ENCODE measurements at places on chromosomes 3 and 15.

GRCh38 chr3:188583341-188584161 is 429.6 kb downstream of the LPP start:
- no peak for DNase-seq

- peak; percentile 18 for DNase-seq
Observed at GRCh38 chr3:68142441-68142840, 488.0 kb upstream of the SUCLG2 start.

DNA sequence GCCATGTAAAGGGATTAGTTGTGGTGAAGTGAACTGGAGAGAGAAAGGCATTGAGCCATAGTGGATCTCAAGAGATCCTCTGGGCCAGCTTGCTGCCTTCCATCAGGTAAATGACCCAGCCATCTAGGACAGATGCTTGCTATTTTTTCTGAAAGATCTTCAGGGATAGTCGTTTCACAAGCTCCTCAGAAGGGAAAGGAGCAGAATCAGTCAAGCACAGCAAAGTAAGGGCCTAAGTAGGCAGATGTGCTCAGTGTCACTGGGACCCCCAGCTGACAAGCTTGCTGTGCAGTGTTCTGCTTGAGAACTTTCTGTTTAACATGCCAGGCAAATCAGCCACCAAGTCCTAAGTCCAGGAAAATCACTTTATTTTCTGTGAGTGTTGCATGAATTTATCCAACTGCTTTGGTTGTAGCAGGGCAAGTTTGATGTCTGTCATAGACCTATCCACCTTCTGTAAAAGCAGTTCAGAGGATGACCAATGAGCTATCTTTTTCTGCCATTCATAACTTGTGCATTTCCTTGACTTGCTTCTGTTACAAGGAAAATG is 319.8 kb downstream of the IL5RA start:
- DNase-seq, result no peak

DNA sequence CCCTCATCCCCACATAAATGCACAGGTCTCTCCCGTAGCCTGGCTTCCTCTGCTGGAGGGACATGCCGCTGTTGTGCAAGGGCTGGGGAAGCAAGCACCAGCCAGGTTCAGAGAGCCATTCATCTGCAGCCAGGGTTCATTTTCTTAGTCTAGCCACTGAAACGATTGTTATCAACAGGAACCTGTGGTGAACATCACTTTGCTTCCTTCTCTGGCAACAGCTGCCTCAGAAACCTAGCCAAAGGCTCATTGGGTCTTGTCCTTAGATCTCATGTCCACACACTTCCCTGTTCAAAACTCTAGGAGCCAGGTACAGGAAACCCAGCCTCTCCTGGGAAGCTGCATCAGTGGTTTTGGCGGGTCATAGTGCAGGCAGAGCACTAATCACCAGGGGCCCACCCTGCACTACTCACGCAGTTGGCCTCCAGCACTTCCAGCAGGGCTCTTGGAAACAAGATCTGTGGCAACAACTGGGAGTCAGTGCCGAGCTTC is 47.0 kb downstream of the OXNAD1 start:
- DNase-seq, result no peak

GRCh38 chr15:73994413-73994883 is at the start of gene PML:
TSS of gene PML (plus strand) at chr15:73994716. CDS start at chr15:73994813, 97 bp downstream.
- peak; percentile 95 for DNase-seq

DNA sequence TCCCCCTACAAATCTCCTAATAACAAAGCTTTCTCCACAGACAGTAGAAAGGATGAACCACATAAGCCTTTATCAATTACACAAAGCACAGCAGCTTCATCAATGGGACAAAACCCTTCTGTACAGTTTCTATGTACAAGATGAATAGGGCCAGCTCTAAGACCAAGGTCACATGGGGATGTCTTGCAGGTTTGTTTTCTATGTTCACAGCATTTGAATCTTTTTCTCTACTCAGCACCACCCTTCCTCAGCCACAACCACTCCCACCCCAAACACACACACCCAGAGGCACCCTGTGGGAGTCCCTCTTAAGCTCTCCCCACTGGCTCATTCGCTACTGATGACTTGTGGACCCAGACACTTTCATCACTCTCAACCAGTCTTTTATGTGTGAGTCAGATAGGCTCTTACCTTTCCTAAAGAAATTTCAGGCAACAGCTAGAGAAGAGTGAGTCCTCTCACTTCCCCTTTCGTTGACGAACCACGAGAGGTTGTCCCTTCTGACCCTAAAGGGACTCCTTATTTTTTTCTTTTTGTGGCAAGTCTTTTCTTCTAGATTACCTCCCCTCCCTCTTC is 57.9 kb downstream of the ARHGAP31 start:
- DNase-seq, result no peak

- no peak for DNase-seq
Observed at GRCh38 chr15:73081321-73081958, 29.2 kb downstream of the NEO1 start.

GRCh38 chr3:21055015-21055414 is 696.0 kb downstream of the ZNF385D start:
- no peak for DNase-seq

- DNase-seq, result no peak
Observed at GRCh38 chr15:79994615-79995014, 23.6 kb upstream of the BCL2A1 start.

GRCh38 chr15:43194795-43195194 is 9.6 kb downstream of the CCNDBP1 start:
- no peak for DNase-seq

DNA sequence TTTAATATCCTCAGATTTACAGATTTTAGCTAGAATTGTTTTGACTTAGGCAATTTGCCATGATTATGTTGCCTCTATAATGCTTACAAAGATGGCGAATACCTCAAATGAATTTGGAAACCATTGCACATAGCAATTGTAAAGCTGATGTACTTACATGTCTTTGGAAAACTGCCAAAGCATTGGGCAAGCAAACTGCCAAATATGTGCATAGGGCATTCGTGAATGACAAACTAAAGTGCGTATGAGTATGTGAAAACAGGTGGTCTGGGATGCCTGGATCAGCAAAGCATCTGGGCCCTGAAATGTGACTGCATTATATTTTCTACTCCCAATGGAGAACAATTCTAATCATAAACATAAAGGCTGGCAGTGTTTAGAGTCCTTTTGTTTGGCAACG is 445.3 kb upstream of the ROBO1 start:
- DNase-seq, result no peak

GRCh38 chr3:84442533-84442932 is 516.3 kb upstream of the CADM2 start:
- no peak for DNase-seq

GRCh38 chr3:56829533-56829932 is 27.8 kb upstream of the ARHGEF3 start:
- DNase-seq, result no peak

DNA sequence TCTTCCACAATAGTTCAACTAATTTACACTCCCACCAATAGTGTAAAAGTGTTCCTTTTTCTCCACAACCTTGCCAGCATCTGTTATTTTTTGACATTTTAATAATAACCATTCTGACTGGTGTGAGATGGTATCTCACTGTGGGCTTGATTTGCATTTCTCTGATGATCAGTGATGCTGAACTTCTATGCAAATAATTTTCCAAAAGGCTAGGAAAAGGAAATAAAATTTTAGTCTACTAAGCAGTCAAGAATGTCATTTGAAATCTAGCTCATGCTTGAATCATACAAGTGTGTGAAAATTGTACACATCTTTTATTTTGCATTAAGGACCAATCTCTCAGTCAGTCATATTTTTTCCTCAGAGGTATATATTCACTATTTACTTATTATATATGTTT is 101.7 kb upstream of the UBP1 start:
- no peak for DNase-seq

- DNase-seq, result no peak
Observed at GRCh38 chr3:153087595-153088566, 74.1 kb upstream of the RAP2B start.

- DNase-seq, result no peak
Observed at GRCh38 chr3:107346564-107346963, 30.7 kb upstream of the CCDC54 start.

GRCh38 chr15:98835876-98836275 is 171.7 kb downstream of the PGPEP1L start:
- no peak for DNase-seq

GRCh38 chr3:44950275-44950734 is 25.7 kb downstream of the ZDHHC3 start:
- no peak for DNase-seq

- no peak for DNase-seq
Observed at GRCh38 chr3:11385891-11386290, 113.7 kb downstream of the ATG7 start.

GRCh38 chr3:16940769-16941700 is 56.3 kb downstream of the PLCL2 start:
- DNase-seq, result no peak

GRCh38 chr15:93587059-93587521 is 498.1 kb upstream of the RGMA start:
- DNase-seq, result no peak

GRCh38 chr15:64686130-64686735 is 89.2 kb downstream of the RBPMS2 start:
- DNase-seq, result no peak

DNA sequence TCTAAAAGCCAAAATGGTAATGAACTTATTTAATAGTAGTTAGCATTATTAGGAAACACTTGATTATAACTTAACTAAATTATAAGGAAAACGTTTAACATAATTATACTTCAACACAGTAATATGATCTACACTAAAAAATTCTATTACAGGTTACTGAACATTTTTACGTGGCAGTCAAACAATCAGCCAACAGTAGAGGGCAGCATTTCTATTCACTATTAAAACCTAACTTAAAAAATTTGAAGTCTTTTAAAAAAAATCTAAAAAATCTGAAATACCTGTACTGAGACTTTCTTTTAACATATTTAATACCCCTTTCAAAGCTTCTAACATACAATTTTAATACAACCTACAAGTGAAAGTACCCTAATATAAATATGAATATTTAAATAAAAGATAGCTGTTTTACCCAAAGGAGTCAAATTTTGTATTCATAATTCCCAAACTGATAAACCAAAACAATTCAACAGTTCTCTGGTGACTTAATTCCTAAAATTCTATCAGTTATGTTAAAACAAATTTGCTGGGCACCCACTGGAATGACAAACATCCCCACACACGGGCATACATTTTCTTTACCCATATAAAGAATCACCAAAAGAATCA is 41.5 kb downstream of the DLG1 start:
- DNase-seq, result peak; percentile 24

- DNase-seq, result no peak
Observed at GRCh38 chr3:157128771-157129681, 30.9 kb downstream of the CCNL1 start.

DNA sequence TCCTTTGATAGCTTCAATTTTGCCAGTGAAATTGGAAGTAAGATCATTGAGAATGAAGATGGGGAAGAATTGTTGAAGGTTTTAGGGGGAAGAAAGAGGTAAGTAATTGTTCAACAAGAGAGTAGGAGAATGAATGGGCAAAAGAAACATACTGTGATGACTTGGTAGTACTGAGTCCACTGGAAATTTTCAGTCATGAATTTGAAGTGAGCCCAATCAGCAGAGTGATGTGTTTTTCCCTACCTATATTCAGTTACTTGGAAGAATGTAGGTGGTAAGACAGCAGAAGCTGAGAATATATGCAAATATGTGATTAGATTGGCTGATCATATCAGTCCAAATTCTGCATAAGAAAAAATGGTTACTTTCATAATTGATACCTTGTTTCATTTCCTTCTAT is 569.6 kb downstream of the AGBL1 start:
- no peak for DNase-seq

GRCh38 chr3:190840146-190840545 is 22.3 kb downstream of the GMNC start:
- DNase-seq, result no peak

DNA sequence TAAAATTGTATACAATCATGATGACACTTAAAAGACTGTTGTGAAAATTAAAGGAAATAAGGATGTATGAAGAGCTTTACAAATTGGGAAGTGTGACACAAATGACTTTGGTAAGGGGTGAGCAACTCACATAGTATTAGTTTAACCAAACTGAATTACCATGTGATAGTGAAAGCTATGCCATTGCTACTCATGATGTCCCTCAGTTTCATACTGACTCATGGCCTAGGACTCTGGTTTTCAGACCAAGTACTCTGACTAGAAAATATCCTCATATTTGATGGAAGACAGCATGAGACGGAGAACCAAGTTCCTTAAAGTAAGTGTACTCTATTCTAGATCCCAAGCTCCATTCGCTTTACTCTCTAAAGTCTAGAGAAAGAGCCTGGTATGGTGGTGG is 203.2 kb upstream of the ICE2 start:
- DNase-seq, result no peak

GRCh38 chr3:65979162-65979561 is 59.6 kb downstream of the MAGI1 start:
- DNase-seq, result no peak

DNA sequence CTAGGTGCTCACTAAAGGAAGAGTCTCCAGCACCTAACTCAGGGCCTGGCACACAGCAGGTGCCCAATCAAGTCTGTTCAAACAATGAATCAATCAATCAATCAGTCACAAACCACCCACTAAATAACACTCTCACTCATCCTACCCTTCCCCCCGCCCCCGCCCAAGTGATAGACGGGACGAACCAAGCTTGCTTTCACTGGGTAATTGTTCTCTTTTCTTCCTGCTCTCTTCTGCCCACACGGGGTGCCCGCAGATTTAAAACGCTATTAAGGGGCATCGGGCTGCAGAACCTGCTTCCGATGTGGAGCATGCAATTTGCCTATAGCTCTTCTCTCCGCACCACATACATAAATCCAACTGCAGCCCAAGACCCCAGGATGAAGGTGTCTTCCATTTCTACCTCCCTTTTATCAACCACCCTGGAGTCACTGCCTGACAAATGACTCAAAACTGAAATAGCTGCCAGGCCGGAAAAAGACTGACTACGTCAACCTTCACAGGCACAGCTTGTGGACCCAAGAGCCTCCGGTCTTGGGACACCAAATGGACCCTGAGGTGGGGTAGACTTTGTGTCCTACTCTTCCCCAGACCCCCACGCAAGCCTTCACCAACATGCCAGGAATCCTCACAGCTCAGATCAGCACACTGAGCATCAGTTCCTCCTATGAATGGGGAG is 1.7 kb downstream of the KLHL25 start:
- DNase-seq, result no peak

DNA sequence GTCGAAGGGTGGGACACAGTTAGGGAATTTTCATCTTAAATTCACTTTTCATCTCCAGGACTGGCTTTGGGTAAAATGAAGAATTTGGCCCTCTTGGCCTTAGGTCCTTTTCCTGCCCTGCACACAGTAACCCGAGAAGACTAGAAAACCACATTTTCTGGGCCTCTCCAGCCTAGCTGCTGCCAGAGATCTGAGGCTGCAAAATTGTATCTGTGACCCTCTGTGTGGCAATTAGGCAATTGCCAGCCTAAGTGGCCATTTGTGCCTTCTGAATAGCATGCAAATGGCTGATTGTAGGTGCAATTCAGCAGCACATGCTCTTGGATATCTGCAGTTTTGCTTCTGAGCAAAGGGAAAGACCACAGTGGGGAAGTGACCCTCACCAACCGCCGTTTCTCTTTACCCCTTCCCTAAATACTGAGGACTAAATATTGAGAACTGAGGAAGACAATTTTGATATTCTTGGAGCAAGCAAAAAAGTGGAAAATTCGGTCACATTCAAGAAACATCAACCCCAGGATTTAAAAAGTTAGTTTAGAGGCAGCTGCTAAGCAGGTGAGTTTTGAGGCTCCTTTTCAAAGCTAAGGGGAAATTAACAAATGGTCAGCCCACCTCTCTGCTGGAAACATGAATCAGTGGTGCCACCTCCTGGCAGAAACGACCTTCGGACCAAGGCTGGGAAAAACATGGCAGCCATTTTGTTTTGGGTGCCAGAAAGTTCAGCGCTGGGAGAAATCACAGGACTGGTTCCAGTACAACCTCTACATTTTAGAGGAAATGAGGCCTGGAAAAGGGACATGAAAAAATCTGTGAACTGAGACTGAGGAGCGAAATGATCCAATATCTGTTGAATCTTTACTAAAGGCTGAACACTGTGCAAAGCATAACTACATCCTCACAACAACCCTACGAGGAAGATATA is 56.6 kb upstream of the PRTG start:
- DNase-seq, result no peak

Measured in posterior cingulate gyrus (tissue), 11 donors.